Activated CD4-positive, CD25-positive, alpha-beta regulatory T cell treated with anti-CD3 and anti-CD28 coated beads, Interleukin-2, amount 50 U/mL, for 24 hours (primary cell): ENCODE measurements at places on chromosomes 5 and 9.
A peak's percentile ranks its signal among the peaks of the same experiment; 100 is the strongest.

GRCh38 chr5:140632366-140633020, 482 bp downstream of the CD14 start:
- ATAC-seq, result peak; percentile 74

DNA sequence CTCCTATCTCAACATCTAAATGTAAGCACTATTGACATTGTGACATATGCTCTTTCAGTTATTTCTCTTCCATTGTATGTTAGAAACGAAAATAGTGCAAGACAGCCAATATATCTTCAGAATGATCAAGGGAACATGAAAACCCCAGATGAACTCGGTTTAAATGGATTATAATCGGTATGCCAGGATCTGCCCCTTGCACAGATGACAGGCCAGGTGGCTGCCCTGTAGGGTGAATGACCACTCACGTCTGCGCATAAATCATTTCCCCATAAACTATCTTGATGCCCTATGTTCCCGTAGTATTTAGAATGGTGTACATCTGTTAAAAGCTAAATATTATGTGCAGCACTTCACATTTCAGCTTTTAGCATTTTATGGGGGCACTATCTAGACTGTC, 69.7 kb upstream of the RANBP3L start:
- no peak for ATAC-seq

GRCh38 chr9:109037946-109038715, 24.8 kb upstream of the CTNNAL1 start:
- ATAC-seq, result no peak

GRCh38 chr5:154058055-154059038, 19.6 kb downstream of the MFAP3 start:
- no peak for ATAC-seq

DNA sequence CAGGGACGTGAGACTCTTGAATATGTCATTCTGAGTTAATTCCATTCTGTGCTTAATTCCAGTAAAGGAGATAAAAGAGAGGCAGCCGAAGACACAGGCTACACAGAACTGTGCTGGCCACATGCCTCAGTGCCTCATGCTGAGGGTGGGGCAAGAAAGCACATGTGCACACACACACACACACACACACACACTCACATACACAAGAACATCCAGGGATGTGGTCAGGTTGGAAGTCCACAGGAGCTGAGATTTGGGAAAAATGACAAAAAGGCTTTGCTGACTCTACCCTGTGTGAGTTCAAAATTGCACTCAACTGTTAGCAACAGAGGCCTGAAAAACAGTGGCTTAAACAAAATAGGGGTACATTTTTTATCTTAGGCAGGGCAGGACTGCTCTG, 40.5 kb downstream of the ALG2 start:
- no peak for ATAC-seq

- ATAC-seq, result no peak
Measured at GRCh38 chr9:137621131-137621757, 2.4 kb downstream of the EHMT1 start.

DNA sequence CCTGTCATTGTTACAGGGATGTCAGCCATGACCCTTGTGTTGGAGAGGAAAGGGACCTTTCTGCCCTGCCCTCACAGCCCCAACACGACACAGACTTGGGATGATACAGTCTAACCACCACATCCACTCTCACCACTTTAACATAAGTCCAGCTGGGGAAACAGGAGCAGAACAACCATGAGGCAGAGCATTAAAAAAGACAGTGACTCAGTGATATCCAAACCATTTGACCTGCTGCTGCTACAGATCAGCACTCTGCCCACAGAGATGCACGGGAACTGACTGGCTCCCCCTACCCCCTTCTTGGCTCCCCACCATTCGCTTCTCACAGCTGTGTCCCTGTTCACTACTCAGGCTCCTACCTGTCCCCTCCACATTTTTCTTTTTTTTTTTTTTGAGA, 458.6 kb downstream of the ZNF608 start:
- no peak for ATAC-seq

DNA sequence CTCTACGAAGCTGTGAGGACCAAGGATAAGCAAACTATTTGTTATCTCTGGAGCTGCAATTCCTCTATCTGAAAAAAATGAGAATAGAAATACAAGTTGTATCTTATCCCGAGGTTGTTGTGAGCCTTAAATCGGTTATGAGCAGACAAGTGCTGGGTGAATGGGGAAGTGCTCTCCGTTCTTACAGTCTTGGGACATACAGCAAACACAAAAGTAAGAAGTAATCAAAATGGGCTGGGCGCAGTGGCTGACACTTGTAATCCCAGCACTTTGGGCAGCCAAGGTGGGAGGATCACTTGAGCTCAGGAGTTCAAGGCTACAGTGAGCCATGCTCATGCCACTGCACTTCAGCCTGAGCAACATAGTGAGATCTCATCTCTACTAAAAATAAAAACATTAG, 31.7 kb downstream of the ITK start:
- ATAC-seq, result no peak

DNA sequence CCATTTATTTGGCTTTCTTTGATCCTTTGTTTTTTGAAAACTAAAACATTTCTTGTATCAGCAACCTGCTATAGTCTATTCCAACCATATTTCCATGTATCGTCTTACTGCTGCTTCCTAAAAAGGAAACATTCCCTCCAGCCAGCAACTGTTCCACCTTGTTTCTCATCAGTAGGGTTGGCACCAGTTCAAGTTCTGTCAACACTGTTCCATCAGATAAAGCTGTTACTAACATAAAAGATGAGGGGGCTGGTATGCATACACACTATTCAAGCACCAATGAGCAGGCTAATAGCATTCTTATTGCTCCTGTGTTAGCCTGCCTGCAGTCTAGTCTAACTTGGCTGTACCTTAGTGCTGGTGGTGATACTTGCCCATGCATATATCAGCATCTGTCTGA, 178.3 kb downstream of the CWC27 start:
- no peak for ATAC-seq

- no peak for ATAC-seq
Measured at GRCh38 chr5:89735082-89735481, 674.5 kb downstream of the CETN3 start.

GRCh38 chr9:104944356-104944755, 16.4 kb upstream of the ABCA1 start:
- ATAC-seq, result no peak

GRCh38 chr9:5695860-5696259, 67.0 kb downstream of the RIC1 start:
- ATAC-seq, result no peak

DNA sequence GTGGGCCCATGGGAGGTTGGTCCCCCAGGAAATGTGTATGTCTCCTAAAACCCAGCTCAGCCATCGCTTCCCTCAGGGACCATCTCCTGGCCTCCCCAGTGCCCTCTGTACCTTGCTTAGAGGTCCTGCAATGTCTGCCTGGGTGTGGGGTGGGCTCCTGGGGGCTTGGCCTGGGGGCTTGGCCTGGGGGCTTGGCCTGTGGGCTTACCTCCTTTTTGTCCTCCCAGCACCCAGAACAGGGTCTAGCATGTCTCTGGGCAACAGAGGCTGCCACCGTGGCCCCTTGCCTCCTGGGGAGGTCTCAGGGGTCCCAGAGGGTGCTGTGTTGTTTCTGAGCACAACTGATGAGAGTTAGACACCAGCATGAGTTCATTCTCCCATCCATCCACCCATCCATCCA, 10.7 kb upstream of the VAV2 start:
- no peak for ATAC-seq

- no peak for ATAC-seq
Measured at GRCh38 chr9:121708768-121709488, 57.5 kb downstream of the DAB2IP start.

DNA sequence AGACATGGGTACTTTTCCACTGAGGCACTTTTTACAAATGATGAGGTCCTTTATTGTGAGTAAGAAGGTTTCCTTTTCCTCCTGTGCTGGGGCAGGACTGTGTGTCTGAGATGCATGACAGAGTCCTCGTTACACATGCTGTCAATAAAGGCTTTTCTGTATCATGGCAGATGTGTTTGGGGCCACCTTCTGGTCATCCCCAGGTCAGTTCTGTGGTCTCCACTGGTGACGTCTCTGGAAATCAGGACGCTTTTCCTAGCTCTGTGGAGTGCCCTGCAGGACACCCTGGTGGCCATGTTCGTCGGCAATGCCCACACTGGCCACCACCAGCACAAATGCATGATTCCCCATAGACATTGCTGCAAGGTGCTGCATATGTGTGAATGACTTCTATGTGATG, 2.8 kb downstream of the CMBL start:
- no peak for ATAC-seq

GRCh38 chr5:83564069-83564749, 92.7 kb downstream of the VCAN start:
- no peak for ATAC-seq

DNA sequence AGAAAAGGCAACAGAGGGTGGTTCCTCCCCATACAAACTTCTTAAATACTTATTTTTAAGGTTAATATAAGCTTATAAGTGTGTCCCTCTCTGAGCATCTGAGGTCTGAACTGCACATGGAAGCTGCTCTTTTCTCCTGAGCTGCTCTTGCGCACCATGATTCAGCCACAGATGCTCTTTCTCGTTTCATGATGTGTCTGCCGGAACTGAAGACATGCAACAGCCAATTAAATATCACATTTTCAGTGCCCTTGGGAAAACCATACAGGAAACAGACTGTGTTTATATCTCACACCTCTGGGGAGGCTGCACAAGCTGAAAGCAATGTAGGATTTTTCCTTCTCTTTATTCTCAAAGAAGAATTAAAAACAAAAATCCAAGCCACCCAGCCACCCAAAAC, 96.8 kb upstream of the NREP start:
- no peak for ATAC-seq

GRCh38 chr9:14482856-14483255, 168.9 kb upstream of the NFIB start:
- ATAC-seq, result no peak

GRCh38 chr5:135689506-135689905, 110.7 kb upstream of the CXCL14 start:
- ATAC-seq, result no peak

DNA sequence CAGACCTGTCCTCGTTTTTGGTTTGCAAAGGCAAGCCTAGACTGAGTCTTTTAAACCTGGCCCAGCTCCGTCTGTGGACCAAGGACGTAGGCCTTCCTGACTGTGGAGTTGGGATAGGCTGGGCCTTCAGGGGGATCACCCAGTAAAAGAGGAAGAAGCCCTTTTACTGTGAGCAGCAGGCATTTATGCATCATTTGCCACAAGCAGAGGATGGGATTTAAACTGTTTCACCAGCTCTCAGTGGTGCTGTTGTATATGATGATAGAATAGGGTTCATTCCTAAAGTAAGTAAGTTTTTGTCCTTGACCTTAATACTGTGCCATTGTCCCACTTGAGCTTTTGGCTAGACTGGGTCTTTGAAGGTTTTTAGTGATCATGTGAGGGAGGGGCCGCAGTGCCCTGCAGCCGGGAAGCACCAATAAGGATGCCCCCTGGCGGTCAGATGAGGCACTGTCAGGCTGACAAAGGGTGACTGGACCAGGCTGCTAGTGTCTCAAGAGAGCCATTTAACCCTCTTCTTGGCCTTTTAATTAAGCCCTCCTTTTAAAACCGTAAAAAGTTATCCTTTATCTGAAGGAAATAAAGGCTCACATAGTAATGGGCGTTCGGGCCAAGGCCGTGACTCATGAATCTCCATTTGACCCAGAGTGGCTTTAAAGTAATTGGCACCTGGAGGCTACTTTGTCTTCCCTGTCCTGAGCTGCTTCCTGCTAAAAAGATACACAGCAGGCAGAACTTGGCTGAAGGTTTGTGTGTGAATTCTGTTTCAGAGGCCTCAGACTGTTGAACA, 74.0 kb downstream of the UBAP1 start:
- ATAC-seq, result peak; percentile 44

DNA sequence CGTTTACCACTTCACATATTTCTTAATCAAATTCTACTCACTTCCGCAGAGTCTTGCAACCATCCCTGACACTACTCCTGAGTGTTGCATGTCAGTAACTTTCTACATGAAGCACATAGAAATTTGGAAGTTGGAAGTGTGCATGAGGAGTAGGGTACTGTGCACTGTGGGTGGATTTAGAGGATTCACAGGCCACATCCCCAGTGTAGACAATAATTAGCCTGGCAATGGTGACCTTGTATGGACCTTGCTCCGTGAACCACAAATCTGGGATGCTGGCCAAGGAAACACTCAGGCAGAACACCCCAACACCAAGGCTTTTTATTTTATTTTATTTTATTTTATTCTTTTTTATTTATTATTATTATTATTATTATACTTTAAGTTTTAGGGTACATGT, 25.5 kb downstream of the CTSL start:
- no peak for ATAC-seq

DNA sequence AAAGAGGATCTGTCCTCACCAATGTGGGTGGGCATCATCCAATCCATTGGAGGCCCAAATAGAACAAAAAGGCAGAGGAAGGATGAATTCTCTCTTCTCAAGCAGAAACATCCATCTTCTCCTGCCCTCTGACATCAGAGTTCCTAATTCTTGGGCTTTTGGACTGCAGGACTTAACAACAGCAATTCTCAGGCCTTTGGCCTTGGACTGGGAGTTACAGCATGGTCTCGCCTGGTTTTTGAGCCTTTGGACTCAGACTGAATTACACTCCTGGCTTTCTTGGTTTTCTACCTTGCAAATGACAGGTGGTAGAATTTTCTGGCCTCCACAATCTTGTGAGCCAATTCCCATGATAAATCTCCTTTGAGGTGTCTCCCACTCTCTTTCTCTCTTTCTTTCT, 60.5 kb upstream of the CD180 start:
- ATAC-seq, result no peak

GRCh38 chr5:126138281-126138931, 284.8 kb upstream of the GRAMD2B start:
- ATAC-seq, result no peak

GRCh38 chr5:107778647-107779046, 107.9 kb upstream of the EFNA5 start:
- no peak for ATAC-seq

- ATAC-seq, result no peak
Measured at GRCh38 chr9:112332214-112332613, 1.2 kb downstream of the PTBP3 start.

DNA sequence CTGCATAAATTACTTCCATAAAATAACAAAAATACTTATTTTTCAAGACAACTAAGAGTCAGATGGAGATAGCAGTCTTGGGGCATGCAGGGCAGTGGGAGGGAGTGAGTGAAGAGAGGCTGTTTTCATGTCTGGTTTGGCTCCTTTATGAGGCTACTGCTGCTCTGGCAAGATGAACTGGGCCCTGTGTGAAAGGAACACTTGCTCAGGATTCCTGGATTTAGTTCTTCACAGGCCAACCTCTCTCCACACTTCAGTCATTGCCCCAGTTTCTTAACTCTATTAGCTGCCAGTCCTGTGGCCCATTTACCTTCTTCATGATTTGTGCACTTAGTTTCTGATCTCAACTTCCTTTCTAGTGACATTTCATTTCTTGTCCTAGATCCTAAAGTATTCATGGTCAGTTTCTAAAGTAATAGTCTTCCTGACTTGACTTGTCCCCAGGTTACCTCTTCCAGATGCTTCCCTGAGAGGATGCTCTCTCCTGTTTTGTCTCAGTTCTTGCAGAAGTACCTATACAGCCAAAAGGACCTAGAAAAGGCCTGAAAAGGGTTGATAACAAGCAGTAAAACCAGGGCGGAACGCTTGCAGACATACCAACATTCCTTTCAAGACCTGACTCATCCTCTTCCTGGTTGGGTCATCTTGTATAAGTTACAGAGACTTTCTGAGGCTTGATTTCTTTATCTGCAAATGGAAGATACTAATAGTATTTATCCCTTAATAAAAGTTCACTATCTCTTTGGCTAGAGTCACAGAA, 77.0 kb upstream of the ZFAND5 start:
- no peak for ATAC-seq
